ENCODE measurements at places on chromosomes 1 and 21. TPM values are rescaled to one million over a fixed set of nuclear protein-coding genes. Genes with fewer than 3 reads are reported as not detected.

NMNAT2 gene
- 76.4 TPM for total RNA-seq

LINGO4 gene
- not detected for total RNA-seq

COL16A1 gene
- 52.2 TPM for total RNA-seq

AK5 gene
- total RNA-seq = 0.91 TPM

RGS1 gene
- total RNA-seq = not detected

FCER1A gene
- not detected for total RNA-seq

ARHGAP30 gene
- not detected for total RNA-seq

DNA sequence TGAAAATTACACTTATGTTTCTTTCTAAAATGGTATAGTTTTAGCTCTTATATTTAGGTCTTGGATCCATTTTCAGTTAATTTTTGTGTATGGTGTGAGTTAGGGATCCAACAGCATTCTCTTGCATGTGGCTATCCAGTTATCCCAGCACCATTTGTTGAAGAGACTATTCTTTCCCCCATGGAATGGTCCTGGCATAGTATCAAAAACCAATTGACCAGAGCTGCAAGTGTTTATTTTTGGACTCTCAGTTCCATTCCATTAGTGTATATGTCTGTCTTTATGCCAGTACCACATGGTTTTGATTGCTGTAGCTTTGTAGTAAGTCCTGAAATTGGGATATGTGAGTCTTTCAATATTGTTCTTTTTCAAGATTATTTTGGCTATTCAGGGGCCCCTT, 14.3 kb downstream of the TTLL10 start:
- DNase-seq = no peak

DNA sequence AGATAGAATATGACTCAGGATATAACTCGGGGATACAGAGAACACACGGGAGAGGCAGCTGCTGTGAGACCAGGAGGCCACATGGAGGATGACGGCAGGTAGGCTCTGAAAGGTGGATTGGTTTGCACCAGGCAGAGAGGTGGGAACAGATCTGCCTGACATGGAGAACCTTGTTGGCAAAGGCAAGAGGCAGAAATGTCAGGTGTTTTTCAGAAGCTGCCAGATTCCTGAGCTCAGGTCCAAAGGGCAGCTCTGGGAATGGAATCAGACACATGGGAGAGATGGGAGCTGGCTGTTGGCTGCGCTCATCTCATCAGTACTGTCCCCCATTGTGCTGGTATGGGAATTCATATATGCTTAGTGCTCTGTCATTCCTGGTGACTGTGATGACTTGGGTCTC, 19.2 kb downstream of the SYT6 start:
- DNase-seq = no peak

GRCh38 chr1:41640756-41641474, 156.4 kb upstream of the EDN2 start:
- DNase-seq = no peak

GRCh38 chr1:241157435-241157834, 199.6 kb downstream of the RGS7 start:
- no peak for DNase-seq

GRCh38 chr1:8905582-8906191, 27.2 kb upstream of the ENO1 start:
- DNase-seq = no peak

DNA sequence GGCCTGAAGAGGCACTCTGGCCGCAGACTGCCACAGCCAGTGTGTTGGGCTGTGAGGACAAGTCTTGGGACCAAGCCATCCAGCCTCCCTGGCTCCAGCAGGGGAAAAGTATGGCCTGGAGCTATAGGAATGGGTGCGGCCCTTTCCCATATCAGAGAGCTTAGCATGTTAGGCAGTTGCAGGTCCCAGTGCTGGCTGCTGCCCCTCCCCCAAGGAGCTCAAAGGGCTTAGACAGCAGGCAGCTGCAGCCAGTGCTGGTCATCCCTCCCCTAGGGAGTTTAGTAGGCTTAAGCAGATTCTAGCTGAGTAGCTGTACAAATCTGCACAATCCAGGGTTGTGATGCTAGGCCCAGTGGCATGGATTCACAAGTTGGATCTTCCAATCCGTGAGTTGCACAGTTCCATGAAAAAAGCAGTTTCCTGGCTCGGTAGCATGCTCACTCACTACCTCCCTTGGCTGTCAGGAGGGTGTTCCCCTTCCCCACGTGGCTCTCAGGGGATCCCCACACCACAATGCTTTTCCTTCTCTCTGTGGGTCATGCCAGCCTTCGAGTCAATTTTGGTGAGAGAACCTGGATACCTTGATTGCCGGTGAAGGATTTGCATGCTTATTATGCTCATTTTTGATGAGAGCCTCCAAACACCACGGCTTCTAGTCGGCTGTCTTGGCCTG, 1490.8 kb downstream of the BRINP3 start:
- DNase-seq = peak; percentile 63

GRCh38 chr1:80036690-80037432, 1030.3 kb upstream of the ADGRL4 start:
- DNase-seq = no peak

DNA sequence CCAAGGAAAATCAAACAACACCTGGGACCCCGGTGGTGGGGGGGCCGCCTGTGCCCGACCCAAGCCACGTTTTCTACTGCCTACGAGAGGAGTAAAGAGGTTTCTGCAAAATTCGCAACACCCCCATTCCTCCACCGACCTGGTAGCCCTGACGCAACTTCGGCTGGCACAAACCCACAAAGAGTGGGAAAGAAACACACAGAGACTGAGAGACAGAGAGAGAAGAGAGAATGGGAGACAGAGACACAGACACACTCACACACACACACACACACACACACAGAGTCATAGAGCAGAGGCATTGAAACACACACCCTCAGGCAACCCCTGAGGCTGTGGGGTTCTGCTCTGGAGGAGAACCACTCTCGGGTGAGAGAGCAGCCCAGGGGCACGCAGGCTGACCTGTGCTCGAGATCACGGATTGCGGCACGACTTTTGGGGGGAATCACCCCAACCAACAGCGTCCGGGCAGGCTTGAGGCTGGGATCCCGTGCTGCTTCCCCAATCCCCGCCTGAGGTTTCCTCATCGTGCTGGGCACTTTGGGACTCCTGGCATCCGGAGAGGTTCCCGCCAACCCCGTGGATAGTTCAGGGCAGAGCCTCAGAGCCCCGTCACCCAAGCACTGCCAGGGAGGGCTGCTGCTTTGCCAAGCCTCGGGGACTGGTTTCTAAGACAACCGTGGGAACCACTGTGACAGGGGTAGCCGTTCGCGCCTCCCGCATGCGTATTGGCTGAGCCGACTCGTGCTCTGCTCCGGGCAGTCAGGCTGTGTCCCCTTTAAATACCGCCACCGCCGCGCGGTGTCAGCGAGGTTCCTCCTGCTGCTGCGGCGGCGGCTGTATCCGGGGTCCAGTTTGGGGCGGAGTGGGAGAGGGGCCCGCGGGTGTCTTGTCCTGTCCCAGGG, 682.4 kb upstream of the TPTE start:
- no peak for DNase-seq

DNA sequence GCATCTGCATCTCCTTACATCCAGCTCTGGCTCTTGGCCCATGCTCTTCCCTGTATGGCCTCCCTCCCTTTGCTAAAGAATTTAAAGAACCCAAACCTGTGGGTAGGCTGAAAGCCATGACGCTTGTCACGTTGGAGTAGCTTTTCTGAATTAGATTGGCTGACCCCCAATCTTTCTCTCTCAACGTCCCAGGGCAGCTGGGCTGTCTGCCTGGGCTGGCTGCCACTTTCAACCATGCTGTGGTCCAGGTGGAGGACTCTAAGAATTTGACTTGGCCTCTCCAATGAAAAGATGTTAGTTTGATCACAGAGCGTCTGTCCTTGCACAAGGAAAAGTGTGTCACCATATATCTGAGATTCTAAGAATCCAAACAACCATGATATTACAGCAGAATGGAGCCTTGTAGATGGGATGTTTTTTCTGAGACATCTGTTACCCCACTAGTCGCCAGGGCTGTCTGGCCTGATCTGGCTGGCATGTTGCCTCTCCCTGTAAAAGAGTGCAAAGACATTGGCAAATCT, 6.5 kb upstream of the IGSF3 start:
- no peak for DNase-seq

GRCh38 chr1:171403393-171403792, 81.9 kb upstream of the PRRC2C start:
- no peak for DNase-seq

DNA sequence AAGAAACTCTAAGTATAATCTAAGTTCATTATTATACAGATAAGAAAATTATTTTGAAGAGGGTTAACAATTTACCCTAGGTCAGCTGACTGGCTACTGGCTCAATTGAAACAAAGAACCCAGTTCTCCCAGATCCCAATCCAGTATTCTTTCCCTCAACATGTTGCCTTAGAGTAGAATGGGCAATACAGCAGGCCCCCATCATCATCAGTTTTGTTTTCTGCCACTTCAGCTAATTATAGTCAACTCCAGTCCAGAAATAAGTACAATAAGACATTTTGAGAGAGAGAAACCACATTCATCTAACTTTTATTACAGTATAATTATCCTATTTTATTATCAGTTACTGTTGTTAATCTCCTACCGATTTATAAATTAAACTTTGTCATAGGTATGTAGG, 241.2 kb downstream of the ASTN1 start:
- no peak for DNase-seq

DNA sequence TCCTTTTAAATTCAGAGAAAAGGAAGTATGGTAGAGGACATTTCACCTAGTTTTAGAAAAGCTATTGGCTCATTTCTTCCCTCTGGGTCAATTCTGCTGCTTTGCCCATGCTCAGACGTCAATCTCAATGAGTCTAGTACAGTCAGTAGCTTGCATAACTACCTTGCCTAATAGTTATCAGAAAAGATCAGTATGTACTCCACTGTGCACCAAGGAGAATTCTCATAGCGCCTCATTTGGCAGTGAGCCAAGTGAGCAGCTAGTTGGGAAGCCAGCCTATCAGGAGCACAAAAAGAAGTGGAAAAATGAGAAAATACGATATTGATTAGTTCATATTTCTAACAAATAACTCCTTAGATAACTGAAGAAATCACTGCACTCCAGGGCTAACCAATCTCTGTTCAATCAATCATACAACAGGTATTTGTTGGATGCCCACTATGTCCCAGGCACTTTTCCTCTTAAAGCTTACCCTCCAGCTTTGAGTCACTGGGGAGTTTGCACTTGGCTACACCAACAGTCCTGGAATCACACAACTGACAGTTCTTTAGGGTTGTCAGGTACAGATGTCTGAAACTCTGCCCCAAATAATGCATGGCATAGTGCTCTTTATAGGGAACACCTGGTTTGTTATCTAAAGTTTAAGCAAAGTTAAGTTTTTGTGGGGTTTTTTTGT, 50.2 kb downstream of the PRDX6 start:
- no peak for DNase-seq

- DNase-seq = peak; percentile 4
Observed at GRCh38 chr21:45387506-45387905, 17.5 kb upstream of the COL18A1 start.

DNA sequence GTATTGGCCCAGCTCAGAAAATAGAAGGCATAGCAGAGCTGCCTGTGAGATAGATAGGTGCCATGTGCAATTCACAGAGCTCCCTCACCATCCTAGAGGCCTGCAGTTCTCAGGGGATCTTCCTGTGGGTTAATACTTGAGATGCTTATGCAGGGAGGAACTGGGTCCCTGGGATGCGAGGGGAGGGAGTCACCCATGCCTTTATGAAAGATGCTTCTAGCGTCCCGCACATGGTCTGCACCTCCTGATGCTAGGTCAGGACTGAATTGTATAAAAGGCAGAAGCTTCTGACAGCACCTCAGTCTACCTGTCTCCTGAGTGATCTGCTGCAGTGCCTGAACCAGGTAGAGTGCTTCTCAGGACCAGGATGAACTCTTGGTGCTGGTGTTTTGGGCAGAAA, at the start of gene LCE5A:
Gene LCE5A (plus strand): TSS at position 301 of the 400 bp plus-strand sequence. CDS start 732 bp downstream, outside the sequence.
- no peak for DNase-seq

- DNase-seq = no peak
Observed at GRCh38 chr1:162197615-162198421, 128.3 kb downstream of the NOS1AP start.

DNA sequence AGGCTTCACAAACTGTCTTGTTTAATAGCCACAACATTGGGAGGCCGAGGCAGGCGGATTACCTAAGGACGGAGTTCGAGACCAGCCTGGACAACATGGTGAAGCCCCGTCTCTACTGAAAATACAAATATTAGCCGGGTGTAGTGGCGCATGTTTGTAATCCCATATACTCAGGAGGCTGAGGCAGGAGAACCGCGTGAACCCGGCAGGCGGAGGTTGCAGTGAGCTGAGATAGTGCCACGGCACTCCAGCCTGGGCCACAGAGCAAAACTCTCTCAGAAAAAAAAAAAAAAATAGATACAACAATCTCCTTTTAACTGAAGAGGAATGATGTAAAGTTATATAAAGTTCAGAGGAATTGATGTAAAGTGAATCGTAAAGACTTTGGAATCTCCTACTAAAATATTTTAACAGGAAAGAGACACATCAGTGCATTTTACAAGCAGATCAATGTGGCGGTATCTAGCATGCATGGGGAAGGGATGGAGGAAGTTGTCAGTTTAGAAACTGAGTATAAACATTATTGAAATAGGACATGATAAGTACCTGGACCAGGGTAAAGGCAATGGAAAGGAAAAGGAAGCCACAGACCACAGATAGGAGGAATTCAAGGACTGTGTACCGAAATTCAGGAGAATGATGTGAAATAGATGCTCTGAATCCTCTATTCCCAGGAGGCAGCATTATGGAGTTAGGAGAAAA, 41.5 kb downstream of the PTPRC start:
- DNase-seq = no peak

GRCh38 chr1:199071080-199071479, 432.2 kb downstream of the PTPRC start:
- DNase-seq = no peak

DNA sequence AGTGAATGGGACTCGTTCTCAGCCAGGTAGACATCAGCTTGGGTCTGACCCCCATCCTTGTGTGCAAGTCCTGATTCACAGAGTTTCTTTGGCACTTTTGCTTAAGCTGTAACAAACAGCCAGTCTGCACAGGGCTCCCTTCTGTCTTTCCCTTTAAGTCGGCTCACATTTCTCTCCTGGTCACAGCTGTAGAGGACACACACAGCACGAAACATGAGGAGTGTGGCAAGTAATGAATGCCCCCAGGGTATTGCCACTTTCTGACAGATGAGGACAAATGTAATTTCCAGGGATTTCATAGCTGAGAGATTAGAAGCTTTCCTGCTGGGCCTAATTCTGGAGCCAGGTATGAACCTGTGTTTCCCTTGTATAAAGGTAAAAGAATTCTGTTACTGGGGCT, 423.5 kb downstream of the KIF26B start:
- peak; percentile 45 for DNase-seq

GRCh38 chr1:157659576-157660247, 40.9 kb downstream of the FCRL3 start:
- no peak for DNase-seq

- peak; percentile 86 for DNase-seq
Observed at GRCh38 chr1:162023547-162024501, at the start of gene OLFML2B. Gene OLFML2B, minus strand, starts transcription at chr1:162023869. Its CDS starts 439 bp downstream, at chr1:162023430.

- no peak for DNase-seq
Observed at GRCh38 chr1:25806418-25806817, 6.4 kb downstream of the SELENON start.

- no peak for DNase-seq
Observed at GRCh38 chr1:95625224-95625623, 391.2 kb downstream of the RWDD3 start.

DNA sequence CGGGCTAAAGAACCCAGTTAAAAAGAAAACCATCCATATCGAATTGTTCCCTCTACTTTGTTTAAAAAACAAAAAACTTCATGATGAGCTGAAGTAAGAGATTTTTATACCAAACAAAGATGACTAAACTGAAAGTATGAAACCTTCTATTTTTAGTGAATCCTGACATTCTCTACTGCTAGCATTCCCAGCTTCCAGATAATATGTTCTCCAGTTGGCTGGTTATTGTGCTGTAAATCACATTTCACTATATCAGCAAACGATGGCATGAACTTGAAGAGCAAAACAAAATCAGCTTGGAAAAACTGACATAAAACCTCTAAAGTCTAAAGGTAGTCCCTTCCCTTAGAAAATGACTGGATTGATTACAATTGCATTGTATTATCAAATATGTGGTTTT, 68.1 kb upstream of the APP start:
- DNase-seq = no peak
